ENCODE measurements at places on chromosomes 2 and 18.

DNA sequence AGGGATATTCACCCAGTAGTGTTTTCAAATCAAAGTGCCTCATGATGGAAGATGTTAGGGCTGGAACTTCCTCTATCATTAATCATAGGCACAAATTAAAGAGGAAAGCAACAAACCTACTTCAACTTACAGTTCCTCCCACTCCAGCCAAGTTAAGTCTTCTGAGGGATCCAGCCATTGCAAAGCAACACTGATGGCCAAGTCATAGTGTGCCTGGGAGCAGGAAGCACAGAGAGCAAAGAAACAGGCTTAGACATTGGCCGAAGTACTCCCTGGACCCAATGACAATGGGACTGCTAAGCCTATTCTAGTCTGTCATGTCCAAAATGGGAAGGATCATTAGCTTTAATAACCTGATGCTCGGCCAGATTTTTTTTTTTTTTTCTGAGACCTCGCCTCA is 7.0 kb downstream of the C2orf80 start:
- no peak for DNase-seq

DNA sequence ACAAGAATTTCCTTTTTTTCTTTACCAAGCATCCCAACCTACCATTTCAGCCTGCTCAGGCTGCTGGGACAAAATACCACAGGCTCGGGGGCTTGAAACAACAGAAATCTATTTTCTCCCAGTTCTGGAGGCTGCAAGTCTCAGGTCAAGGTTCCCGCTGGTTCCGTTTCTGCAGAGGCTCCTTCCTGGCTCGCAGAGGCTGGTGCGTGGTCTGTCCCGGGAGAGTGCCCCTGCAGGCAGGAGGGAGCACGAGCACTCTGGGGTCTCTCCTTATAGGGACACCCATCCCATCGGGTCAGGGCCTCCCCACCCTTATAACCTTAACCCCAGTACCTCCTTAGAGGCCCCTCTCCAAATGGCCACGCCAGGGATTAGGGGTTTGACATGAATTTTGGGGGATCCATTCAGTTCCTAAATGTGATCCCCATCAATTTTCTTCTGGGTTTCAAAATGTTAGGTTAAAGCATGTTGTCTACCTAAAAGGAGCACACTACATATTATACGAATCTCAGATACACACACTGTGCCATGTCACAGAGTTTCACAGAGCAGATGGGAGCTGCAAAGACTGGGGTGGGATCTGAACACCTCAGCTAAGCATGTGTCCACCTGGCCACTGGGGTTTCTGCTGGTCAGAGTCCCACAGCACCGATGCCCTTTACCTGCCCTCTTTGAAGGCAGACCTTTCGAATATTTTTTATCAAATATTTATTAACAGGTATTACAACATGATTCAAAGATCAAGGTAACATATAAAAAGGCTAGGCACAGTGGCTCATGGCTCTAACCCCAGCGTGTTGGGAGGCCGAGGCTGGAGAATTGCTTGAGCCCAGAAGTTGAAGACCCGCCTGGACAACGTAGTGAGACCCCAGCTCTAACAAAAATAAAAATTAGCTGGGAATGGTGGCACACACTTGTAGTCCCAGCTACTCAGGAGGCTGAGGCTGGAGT is 17.6 kb upstream of the ADI1 start:
- peak; percentile 80 for DNase-seq

DNA sequence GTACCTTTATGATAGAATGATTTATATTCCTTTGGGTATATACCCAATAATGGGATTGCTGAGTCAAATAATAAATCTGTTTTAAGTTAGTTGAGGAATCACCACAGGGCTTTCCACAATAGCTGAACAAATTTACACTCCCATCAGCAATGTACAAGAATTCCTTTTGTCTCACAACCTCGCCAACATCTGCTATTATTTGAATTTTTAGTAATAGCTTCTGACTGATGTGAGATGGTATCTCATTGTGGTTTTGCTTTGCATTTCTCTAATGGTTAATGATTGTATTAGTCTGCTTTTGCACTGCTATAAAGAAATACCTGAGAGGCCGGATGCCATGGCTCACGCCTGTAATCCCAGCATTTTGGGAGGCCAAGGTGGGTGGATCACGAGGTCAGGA is 1387.6 kb upstream of the ACVR2A start:
- DNase-seq: no peak

DNA sequence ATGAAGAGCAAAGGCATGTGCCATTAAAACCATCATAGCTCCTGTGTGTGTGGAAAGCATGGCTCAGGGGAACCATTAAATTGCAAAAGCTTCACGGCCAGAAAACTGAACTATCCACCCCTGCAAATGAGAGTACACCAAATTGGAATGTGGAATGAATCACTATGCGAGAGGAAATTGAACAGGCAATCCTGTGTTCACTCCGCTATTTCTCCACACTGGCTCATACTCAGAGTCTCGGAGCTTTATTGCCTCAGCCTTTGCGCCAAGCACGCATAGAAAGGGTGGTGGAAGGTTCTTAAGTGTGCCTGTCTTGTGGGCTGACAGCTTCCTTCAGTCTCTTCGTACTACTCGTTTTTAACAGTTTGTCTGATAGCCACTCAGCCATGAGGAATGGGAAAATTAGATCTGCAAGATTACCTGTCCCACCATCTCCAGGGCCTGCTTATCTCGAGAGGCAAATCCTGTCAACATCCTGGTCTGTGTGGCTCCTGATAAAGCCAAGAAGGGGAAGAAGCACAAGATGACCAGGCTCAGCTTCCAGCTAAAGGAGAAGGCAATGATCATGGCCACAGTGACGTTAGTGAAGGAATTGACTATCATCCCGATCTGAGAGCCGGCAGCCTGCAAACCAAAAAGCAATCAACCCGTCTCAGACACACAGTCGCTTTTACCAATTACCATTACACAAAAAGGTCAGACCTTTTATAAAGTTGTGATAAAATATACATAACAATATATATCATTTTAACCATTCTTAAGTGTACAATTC is 34.9 kb downstream of the G6PC2 start:
- no peak for DNase-seq

DNA sequence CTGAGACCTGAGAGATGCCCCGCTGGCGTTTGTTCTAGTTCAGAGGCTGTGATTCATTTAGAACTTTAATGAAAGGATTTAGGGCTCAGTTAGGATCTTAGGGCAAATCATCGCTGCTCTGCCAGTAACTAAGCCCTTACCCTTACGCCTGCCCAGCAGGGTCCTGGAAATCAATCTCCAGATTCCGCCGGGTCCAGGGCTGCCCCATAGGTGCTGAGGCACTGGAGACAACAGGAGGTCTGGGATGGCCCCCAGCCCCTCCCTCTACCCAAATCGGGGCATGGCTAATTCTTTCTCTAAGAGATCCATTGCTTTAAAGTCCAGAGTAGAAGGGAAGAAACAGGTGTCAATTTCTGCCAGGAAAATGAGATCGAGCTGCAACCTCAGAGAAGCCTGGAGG is 83.1 kb downstream of the SDC1 start:
- DNase-seq: no peak

GRCh38 chr2:37448342-37449120 is 104.1 kb downstream of the QPCT start:
- no peak for DNase-seq

GRCh38 chr2:32485399-32485798 is 128.6 kb downstream of the BIRC6 start:
- no peak for DNase-seq

- no peak for DNase-seq
These were observed 46.4 kb downstream of the UXS1 start for GRCh38 chr2:106147665-106148064.

- DNase-seq: no peak
These were observed 27.6 kb upstream of the SLC40A1 start for GRCh38 chr2:189608170-189608569.

DNA sequence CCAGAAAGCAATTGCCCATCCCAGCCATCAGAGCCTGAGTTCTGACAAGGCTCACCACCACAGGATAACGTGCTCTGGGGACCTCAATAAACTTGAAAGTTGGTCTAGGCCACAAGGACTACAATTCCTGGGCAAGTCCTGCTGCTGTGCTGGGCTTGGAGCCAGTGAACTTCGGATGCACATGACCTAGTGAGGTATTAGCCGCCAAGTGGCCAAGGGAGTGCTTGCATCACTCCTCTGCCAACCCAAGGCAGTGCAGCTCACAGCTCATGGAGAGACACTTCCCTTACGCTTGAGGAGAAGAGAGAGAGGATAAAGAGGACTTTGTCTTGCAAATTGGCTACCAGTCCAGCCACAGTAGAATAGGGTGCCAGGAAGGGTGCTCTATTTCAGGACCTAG is 219.6 kb downstream of the MBD2 start:
- no peak for DNase-seq

DNA sequence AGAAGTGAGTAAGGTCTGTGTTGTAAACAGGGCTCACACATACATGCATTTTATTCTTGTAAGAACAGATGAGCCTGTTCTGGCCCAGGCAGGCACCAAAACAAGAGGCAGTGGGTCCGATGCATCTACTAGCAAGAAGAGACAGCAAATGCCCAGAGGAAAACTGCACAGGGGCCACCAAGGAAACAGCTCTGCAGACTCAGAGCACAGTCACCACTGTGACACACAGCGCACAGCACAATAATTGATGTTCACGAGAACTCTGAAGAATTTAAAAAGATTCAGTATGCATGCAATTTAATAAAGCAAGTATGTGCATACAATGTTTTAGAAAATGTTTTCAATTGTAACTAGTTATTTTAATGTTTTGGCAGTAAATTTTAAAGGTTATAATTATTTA is 24.8 kb downstream of the LONRF2 start:
- no peak for DNase-seq

- no peak for DNase-seq
These were observed 51.9 kb upstream of the SLC38A11 start for GRCh38 chr2:165007161-165007744.

DNA sequence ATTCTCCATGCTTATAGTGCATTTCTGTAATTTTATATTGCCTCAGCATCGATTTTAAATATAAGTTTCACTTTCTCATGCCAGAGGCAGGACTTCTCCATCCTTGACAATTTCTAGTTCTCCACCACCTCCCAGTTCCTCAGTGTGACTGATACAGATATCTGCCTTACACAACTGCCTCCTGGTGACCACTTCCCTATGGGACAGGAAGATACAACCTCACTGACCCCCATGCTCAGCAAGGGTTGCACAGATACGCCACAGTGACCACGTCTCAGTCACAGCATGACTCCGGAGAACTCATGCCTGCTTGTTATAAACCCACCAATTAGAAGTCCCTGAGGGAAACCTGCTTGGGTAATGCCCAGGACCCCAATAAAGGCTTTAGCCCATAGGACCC is 284.0 kb upstream of the MC4R start:
- no peak for DNase-seq

DNA sequence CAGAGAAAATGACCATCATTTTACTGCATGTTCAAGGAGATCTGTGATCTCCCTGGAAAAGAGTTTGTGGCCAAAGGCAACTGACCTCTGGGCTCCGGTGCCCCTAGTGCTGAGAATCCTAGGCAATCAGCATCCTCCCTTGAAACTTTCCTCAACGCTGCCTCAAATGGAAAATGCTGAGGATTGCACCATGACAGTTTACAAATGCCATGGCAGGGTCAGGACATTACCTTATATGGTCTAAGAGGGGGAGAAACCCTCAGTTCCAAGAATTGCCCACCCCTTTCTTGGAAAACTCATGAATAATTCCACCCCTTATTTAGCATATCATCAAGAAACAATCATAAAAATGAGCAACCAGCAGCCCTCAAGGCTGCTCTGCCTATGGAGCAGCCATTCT is 48.3 kb downstream of the ALPK2 start:
- DNase-seq: peak; percentile 72

Measured in iPS-NIHi11 (cell line).